ENCODE measurements at places on chromosomes 2 and 18.

- DNase-seq = peak; percentile 43
Measured at GRCh38 chr18:48868468-48869466, 82.0 kb downstream of the SMAD7 start.

GRCh38 chr18:6821356-6821755 lies 91.8 kb downstream of the ARHGAP28 start:
- DNase-seq = no peak

DNA sequence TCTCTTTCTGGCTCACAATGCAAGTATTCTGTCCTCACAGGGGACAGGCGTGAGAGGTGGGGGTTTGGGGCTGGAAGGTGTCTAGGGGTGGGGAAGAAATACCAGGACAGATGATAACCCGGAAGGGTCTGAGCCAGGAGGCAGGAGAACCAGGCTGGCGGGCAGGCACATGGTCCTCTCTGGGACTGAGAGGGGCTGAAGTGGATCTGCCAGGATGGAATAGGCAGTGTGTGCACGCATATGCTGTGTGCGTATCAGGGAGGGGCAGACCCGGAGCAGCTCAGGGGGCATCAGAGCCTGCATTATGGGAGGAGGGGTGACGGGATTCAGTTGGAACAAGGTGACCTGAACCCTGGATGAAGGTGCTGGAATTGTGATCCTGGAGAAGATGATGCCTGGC lies 157.3 kb downstream of the DYSF start:
- DNase-seq = no peak

- no peak for DNase-seq
Measured at GRCh38 chr2:34308140-34308539, 709.0 kb upstream of the FAM98A start.

DNA sequence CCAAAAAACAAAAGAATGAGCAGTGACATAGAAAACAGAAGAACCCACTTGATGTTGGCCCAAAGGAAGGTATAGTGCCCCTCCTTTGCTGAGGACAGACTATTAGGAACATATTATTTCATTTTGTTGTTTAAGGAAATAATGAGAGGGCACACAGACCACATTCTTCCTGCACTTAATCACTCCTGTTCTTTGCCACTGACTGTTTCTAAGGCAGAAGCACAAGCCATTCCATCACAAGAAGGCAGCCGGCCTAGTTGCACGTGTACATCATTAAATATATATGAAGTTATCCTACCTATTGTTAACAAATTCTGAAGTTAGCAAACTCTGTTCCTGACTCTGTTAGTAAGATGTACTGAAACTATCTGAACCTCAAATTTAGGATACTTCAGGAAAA lies 110.0 kb downstream of the LNPK start:
- no peak for DNase-seq
